ENCODE measurements at places on chromosomes 6 and 20. TPM values are rescaled to one million over a fixed set of nuclear protein-coding genes. Genes with fewer than 3 reads are reported as not detected.

DNA sequence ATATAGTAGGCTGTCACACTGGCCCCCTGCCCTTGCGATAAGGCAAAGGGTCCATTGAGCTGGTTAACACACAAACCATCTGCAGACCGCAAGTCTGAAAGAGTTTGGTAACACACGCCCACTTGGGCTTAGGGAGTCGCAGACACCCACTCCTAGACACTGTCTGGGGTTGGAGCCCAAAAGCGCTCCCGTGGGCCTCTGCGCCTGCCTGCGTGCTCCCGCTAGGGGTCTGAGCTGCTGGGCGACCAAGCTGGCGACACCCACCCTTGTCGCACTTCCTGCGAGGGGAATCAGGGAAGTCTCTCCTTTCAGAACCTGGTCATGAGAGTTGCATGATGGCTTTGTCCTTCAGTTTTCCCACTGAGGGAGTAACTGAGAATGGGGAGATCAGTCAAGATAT, 653.0 kb downstream of the HTR1B start:
- no peak for DNase-seq

DNA sequence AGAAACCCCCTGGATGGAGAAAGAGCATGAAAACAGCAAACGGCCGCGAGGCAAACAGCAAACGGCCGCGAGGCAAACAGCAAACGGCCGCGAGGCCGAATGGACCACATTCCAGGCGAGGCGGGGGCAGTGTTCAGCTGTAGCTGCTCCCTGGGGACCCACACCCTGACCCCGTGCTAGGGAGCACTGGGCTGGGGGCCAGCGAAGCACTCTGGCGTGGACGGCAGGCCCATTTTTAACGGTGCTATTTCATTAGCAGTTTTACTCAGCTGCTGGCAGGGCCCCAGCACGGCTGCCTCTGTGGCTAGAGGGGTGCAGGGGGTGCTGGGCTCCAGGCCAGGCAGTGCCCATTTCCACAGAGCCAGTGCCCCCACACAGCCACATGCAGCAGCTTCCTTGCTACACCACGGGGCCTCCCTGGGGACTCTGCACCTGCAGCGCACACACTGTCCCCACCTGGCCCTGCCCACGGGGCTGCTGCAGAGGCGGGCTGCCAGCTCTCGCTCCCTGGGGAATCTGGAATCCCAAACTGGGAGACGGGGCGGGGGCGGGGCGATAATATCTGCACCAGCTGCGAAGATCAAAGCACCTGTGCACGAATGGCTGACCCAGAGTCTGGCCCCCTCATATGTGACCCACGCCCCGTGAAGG, 35.6 kb upstream of the SLCO4A1 start:
- no peak for DNase-seq

GRCh38 chr6:135250234-135250633, 69.1 kb downstream of the MYB start:
- no peak for DNase-seq

OR2J3 gene
- total RNA-seq, result not detected

GRCh38 chr20:19284400-19285178, 72.1 kb downstream of the SLC24A3 start:
- no peak for DNase-seq

- DNase-seq, result no peak
Measured at GRCh38 chr6:71599359-71599758, 287.0 kb upstream of the RIMS1 start.

UNC5CL gene
- 16.2 TPM for total RNA-seq

CYP21A2 gene
- 29.6 TPM for total RNA-seq

GRCh38 chr6:135113860-135114259, 59.2 kb upstream of the HBS1L start:
- no peak for DNase-seq

DNA sequence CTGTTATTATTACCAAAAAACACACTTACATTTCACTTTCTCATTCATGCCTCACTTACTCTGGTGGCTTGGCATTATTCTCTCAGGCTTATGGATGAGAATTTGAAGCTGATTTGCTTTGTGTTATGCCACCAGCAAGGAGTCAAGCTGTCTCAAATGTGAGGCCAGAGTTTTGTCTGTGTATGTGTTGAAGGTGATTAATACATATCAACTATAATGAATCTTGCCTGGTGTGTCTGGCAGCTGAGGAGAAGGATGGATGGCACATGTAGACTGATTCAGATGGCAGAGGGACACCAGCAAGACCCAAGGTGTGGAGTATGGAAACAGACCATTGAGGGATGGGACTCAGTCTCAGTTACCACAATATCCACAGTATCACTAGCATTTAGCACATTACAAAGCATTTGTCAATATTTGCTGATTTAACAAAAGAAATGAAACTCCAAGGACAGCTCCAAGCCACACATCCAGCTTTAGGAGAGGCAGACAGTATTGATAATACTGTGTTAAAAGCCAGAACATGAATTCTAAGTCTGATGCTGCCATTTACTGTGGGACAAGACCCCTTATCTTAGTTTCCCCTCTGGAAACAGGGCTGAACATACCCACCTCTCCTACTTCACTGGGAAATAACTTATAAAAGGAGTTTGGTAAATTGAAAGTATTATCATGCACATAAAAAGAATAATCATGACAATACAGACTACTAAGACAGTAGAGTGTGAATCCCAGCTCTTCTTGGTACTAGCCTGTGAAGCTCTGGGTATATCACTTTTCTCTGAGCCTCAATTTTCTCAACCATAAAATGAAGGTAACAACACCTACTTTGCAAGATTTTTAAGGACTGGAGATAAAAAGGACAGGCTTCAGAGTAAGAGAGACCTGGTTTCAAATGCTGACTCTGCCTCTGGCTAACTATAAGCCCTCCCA, 11.2 kb downstream of the BCL2L1 start:
- no peak for DNase-seq

THBS2 gene
- 7.5 TPM for total RNA-seq
